ENCODE measurements at places on chromosomes 2 and 18. TPM values are rescaled to one million over a fixed set of nuclear protein-coding genes. Genes with fewer than 3 reads are reported as not detected.
A peak's percentile ranks its signal among the peaks of the same experiment; 100 is the strongest.

Gene AQP4
- total RNA-seq: not detected

DNA sequence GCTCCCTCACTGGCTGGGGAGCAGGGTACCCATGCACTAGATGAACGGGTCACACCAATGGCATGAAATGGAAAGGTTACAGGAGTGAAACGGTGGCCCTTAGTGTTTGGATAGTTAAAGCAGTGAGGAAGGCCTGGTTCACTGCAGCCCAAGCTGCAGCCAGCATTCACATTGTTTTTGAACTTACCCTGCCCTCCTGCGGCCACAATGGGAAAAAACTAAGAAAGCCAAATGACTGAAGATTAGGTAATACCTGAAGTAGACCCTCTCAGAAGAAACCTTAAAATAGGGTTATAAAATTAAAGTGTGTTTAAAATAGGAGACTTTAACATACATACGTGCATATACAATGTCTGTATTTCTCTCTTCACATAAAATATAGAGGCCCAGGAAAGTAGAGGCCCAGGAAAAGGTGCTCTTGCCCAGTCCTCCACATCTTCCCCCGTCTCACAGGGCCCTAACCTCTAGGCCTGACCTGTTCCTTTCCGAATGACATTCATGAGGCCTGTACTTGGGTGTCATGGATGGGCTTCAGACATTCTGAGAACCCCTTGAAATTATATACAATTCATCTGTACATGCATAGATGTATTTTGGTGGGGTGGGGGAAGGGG lies 33.3 kb downstream of the DOK1 start:
- DNase-seq: peak; percentile 48

Gene PRKAG3
- not detected for total RNA-seq

- no peak for DNase-seq
Observed at GRCh38 chr18:23277399-23277798, 142.1 kb downstream of the CABLES1 start.

GRCh38 chr2:85230679-85231467 lies 96.9 kb downstream of the TGOLN2 start:
- no peak for DNase-seq

Gene SLC5A7
- not detected for total RNA-seq

DNA sequence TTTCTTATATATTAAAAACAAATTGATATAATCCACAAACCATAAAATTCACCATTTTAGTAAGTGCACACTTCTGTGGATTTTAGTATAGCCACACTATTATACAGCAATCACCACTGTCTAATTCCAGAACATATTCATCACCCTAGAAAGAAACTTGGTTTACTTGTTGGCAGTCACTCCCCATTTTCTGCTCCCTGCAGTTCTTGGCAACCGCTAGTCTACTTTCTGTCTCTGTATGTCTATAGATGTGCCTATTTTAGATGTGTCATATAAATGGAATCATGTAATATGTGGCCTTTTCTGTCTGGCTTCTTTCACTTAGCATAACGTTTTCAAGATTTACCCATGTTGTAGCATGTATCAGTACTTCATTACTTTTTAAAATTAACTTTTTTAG lies 5.7 kb downstream of the CKAP2L start:
- DNase-seq: no peak

Gene PLCD4
- total RNA-seq: 4.3 TPM

Gene FBXO48
- total RNA-seq: 0.52 TPM

GRCh38 chr2:231413456-231413855 lies 17.9 kb downstream of the B3GNT7 start:
- no peak for DNase-seq

GRCh38 chr2:230505162-230505561 lies 89.2 kb downstream of the SP100 start:
- no peak for DNase-seq

DNA sequence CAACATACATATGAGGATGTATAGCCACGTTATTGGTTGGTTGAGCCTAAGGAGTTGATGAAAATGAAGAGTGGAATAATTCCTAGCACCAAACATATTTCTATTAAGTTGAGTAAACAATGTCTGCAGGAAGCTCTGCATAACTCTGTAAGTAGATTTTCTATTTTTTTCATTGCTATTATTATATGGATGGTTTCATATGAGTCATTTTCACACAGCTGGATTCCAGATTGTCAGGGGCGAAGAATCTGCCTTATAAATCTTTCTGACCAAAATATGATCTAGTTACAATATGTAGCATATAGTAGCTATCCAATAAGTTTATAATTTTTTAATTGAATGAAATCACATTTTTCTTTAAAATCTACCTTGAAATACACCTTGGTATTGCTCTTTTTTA lies 468.0 kb upstream of the PKDCC start:
- no peak for DNase-seq

- no peak for DNase-seq
Observed at GRCh38 chr2:231991664-231992063, 30.2 kb downstream of the DIS3L2 start.

Gene TMEM247
- total RNA-seq: not detected

GRCh38 chr2:45721150-45721549 lies 69.7 kb downstream of the PRKCE start:
- no peak for DNase-seq

DNA sequence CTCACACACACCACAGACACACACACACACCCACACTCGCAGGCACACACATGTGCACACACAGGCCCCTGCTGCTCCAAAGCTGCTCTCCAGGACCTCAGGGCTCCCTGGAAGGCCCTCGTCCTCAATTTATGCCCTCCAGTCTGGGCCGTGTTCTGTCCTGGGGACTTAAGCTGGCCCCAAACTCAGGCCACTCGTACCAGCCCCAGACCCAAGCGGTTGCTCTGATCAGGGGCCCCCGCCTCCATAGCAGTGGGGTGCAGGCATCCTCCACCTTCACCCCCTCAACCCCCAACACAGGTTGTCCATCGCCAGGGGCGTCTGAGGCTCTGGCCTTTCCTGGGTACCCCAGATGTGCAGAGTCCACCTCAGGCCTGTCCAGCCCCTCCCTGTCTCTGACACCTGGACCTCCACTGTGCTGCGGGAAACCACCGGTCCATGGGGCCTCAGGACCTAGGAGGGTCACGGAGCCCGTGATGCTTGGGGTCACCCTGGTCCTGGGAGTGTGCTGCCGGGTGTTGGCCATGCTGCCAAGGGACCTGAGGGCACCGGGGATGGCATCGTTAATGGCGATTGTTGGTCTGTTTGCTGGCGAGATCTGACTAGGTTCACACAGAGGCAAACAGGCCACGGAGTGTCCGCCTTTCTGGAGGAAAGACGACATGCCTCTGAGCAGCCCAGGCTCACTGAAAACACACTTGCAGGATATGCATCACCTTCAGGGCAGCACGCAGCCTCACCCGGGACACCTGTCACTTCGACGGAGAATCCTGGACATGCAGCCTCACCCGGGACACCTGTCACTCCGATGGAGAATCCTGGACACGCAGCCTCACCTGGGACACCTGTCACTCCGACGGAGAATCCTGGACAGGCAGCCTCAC lies 155.6 kb downstream of the NDUFA10 start:
- DNase-seq: no peak

DNA sequence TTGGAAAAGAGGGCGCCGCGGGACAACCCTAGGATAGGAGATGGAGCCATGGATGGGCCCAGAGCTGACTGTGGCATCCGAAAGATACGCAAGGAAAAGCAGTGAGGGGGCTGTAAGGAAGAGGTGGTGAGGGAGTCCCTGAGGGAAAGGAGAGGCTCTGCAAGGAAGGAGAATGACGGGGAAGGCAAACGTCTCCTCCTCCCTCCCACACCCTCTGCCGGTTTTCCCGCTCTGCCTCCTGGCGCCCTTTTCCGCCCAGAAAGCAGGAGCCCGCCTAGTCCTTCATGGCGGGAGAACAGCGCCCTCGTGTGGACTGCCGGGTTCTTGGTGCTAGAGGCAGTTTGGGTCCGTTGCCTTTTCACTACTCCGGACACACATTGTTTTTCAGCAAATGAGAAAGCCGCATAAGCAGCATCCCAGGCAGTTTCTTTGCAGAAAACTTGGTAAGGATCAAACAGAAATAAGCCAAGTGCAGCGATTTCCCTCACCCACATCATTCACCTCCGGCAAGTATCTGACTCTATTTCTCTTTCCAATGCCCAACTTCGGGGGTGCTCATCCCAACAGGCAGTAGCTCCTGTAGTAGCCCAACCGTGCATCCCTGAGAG lies 200.4 kb downstream of the INO80D start:
- DNase-seq: peak; percentile 81

DNA sequence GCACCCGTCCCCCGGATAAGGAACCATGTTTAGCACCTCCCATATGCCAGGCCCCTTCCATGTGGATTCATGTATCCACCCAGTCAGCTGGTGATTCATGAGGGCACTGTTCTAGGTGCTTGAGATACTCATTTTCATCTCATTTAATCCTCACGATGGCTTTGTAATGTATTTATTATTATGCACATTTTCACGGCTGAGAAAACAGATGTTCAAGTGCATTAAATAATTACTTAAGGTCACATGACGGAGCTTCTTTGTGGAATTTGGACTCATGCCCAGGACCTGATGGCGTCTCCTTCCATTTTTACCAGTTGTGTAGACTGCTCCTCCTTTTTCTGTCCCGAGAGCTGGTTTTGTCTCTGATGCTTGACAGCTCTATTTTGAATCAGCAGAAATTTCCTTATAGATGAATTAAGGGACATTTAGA lies 72.2 kb upstream of the RBM44 start:
- peak; percentile 74 for DNase-seq

DNA sequence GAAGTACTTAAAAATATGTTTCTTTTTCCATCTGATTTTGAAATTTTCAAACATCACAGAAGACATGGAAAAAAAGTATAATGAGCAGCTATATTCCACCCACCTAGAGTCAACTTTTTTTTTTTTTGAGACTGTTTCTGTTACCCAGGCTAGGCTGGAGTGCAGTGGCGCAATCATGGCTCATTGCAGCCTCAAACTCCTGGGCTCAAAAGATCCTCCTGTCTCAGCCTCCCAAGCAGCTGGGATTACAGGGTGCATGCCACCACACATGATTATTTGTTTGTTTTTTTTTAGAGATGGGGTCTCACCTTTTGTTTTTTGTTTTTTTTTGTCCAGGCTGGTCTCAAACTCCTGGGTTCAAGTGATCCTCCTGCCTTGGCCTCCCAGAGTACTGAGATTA lies 26.6 kb upstream of the UGGT1 start:
- DNase-seq: no peak

DNA sequence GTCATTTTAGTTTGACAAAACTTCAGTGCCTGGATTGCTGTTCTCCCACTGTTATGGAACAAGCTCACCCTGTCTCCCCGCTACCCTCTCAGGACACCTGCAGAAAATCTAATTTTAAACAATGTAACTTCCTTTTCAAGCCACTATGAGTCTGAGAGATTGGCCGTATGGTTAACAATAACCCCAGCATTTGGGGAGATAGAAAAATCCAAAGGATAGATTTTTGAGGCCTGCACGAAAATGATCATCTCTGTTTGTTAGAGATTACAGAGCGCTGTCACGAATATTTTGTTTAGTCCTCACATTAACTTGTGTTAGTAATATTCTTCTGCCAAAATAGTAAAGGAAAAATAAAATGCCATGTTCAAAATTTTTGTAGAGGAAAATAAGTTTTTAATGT lies 24.7 kb downstream of the CAB39 start:
- DNase-seq: no peak

Gene DSC3
- not detected for total RNA-seq

DNA sequence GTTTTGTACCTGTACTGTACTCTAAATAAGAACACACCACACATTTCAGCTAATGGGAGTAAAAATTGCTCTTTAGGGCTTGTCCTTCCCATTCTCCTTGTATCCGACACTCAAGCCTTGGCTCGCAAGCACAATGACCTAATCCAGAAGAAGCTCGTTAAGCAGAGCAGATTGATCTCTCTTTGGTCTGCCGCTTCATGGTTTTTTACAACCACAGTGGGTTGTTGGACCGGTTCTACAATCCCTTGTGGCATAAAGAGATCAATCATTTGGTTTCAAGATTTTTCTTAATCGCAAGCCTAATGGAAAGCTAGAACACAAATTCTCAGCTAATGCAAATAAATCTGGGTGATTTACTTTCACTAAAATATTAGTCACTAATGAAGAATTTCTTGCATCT lies 662.1 kb downstream of the LRP1B start:
- no peak for DNase-seq

All from Caki2 (cell line).